ENCODE measurements at places on chromosomes 5 and 9.

GRCh38 chr5:140767444-140767843 is 18.5 kb upstream of the PCDHA1 start:
- no peak for ATAC-seq

- no peak for ATAC-seq
Observed at GRCh38 chr5:98321361-98321760, 452.1 kb upstream of the RGMB start.

GRCh38 chr9:20315677-20316076 is 306.6 kb downstream of the MLLT3 start:
- ATAC-seq = no peak

DNA sequence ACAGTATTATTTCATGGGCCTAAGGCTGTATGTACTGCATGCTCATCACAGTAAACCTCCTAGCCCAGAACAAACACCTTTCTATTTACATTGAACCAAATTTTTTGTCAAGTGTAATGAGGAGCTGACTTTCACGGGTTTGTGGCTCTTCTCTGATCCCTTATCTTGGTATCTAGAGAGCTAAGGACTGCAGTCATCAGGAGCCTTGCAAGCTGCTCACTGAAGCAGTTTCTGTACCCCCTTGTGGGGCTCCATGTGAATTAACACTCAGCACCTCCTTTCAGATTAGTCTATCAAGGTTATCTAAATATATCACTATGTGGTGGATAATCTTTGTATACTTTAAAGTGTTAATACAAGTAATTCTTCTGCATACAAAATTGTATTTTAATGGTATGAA is 108.2 kb downstream of the AUH start:
- ATAC-seq = no peak

DNA sequence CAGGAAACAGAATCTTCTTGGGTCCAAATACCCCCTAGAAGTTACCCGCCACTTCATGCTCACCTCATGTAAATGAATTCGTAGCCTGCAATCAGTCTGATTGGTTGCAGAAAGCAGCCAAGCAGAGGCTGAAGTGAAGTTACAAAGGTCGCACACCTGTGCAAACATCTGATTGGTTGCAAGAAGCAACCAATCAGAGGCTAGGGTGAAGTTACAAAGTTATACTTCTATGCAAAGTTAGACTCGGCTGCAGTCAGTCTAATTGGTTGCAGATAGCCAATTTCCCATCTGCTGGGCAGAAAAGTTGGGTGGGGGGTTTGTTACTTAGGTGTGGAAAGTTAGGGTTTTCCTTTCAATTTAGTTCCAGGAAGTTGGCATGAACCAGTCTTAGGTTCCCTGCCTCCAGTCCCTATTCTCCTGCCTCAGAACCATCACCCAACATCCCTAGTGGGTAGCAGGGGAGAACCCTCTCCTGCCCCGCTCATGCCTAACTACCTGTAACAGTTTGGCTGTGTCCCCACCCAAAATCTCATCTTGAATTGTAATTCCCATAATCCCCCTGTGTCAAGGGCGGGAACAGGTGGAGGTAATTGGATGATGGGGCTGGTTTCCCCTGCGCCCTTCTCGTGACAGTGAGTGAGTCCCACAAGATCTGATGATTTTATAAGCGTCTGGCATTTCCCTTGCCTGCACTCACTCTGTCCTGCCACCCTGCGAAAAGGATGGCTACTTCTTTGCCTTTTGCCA is 1.2 kb upstream of the RUSC2 start:
- no peak for ATAC-seq

Data from stimulated activated memory B cell treated with anti-CD40 and anti-IgM and Interleukin-4, amounts not matched to agents 10 μg/mL and 1 μg/mL and 100 μg/mL, for 72 hours (primary cell).